DND-41 (cell line): ENCODE measurements at places on chromosomes 13 and 19.

- DNase-seq: no peak
Observed at GRCh38 chr13:39586958-39587605, 15.9 kb downstream of the LHFPL6 start.

- DNase-seq: no peak
Observed at GRCh38 chr13:46728777-46729176, 68.2 kb downstream of the ESD start.

DNA sequence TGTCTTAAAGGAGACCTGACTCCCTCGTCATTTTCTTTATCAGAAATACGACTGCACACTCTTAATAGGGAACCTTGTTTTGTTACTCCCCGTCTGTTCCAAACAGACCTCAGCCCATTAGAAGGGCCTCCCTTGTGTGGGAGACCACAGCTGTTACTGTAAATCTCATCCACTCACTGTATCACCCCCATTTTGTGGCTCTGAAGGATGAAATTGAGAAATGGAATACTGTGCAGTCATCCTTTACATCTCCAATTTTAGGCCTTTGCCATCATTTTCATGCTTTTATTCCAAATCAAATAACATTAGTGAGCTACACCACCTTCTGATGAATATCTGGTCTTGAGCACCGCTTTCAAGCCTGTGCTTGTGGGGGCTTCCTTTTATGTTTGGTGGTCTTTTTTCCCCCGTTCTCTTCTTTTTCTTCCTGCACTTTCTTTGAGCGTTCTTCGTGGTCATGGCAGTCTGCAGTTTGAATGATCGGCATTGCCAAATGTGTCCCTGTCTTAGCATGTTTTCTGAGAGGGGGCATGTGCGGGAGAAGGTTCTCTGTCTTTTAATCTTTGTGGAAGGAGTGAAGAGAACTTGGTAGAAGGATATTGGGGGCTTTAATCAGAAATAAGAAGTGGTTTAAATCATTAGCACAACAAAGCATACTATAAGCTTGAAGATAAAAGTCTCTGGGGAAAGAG, 65.8 kb downstream of the GGACT start:
- no peak for DNase-seq

- DNase-seq: no peak
Observed at GRCh38 chr19:16069813-16070365, 6.4 kb upstream of the TPM4 start.

DNA sequence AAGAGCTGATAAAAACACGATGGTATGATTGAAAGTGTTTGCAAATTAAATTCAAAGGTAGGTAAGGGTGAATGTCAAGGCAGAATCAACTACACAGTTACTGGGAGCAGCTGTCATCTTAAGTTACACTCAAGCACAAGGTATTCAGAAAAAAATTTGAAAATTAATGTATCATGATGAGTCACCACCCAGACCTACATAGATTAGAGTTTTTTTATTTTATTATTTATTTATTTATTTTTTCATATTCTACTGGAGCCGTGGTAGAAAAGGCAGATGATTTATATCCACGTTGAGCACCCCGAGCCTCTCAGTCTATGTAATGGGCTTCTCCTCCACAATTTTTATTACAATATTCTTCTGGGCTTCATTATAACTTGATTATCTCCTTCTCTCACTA, 728.9 kb upstream of the ARGLU1 start:
- no peak for DNase-seq

DNA sequence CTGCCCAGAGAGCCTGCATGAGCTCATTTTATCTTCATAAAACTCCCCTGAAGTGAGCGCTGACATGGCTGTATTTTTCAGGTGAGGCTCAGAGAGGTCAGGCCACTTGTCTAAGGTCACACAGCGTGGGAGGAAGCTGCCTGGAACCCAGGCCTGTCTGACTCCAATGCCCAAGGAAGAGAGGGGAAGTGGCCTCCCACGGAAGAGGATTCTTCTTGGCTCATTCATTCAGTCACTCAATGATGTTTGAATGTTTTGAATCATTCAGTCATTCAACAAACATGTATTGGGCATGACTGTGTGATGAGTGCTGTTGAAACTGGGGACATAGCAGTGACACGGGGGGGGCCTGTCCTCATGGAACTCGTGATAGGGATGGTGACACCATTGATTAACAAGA, 12.0 kb downstream of the ACTL9 start:
- no peak for DNase-seq

GRCh38 chr19:6125571-6125989, 9.9 kb upstream of the ACSBG2 start:
- DNase-seq: peak; percentile 71

GRCh38 chr19:4811328-4812131, 20.0 kb downstream of the TICAM1 start:
- peak; percentile 84 for DNase-seq

- DNase-seq: no peak
Observed at GRCh38 chr19:40686882-40687524, 3.4 kb downstream of the NUMBL start.
